ENCODE measurements at places on chromosomes 16 and 17.

DNA sequence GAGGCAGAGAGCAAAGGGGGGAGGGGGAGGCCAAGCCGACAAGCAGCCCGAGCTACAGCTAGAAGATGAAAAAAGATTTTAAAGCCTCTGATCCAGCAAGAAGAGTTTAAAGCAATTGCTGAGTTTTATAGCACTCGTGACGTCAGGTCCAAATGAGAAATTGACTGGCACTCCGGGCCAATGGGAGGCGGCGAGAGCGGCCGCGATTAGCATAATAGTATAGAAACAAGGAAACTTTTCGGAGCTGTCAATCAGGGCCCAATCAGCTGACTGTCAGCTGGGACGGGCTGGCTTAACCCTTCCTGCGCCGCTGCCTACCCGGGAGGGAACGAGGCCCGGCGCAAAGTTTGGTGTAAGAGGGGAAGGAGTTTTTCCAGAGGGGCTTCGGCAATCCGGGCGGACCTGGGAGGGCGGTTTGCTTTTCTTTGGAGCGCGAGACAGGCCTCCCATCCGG lies at the start of gene MAF:
Gene MAF (minus strand): TSS at position 100 of the 454 bp plus-strand sequence. CDS start 835 bp downstream, outside the sequence.
- peak within 1 kb of the TSS; percentile 97 for H3K27ac ChIP-seq
- H3K4me1 ChIP-seq = peaks cover 34% of the 10 kb centered on the region
- H3K36me3 ChIP-seq = peaks cover 16% of the 10 kb centered on the region
- peaks cover 4% of the 10 kb centered on the region for H3K27me3 ChIP-seq
- H3K4me3 ChIP-seq = peak within 1 kb of the TSS; percentile 88
- DNase-seq = peak; percentile 97

DNA sequence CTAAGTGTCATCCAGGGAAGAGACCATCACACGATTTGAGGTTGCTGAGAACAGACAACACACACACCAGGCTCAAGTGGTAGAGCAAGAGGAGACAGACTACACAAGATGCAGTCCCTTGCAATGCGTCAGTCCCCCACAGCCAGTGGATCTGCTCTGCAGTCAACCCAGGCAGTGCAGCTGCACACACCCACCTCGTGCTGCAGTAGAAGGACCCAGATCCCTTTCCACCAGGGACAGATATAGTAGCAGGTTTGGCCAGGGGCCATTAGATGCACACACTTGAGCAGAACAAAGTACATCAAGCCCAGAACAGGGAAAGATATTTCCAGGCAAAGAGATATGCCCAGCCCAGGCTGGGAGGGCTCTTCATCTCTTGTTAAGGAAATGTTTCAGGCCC lies 112.9 kb downstream of the GRIN2A start:
- no peak for DNase-seq
- H3K36me3 ChIP-seq = no peaks in the 10 kb centered on the region
- H3K27ac ChIP-seq = no peak overlapping the region
- no peaks in the 10 kb centered on the region for H3K4me1 ChIP-seq

DNA sequence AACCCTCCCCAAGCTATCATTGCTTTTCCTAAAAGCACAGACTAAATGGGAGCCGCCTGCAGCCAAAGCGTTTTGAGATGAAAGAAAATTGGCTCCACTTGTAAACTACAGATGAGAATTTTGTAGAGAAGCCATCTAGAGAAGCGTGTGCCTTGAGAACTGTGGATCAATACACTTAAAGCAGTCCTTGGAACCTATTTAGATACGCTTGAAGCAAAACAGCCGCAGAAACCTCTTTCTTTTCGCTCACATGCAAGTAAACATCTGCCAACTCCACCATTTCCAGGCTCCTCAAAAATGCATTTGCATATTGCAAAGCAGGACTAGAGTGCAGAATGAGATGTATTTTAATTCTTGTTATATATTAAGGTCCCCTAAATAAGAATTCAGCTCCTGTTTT lies 13.1 kb downstream of the KIAA0513 start:
- no peak overlapping the region for H3K27ac ChIP-seq
- no peak overlapping the region for H3K4me3 ChIP-seq
- no peak for DNase-seq
- H3K4me1 ChIP-seq = no peaks in the 10 kb centered on the region
- no peaks in the 10 kb centered on the region for H3K27me3 ChIP-seq

DNA sequence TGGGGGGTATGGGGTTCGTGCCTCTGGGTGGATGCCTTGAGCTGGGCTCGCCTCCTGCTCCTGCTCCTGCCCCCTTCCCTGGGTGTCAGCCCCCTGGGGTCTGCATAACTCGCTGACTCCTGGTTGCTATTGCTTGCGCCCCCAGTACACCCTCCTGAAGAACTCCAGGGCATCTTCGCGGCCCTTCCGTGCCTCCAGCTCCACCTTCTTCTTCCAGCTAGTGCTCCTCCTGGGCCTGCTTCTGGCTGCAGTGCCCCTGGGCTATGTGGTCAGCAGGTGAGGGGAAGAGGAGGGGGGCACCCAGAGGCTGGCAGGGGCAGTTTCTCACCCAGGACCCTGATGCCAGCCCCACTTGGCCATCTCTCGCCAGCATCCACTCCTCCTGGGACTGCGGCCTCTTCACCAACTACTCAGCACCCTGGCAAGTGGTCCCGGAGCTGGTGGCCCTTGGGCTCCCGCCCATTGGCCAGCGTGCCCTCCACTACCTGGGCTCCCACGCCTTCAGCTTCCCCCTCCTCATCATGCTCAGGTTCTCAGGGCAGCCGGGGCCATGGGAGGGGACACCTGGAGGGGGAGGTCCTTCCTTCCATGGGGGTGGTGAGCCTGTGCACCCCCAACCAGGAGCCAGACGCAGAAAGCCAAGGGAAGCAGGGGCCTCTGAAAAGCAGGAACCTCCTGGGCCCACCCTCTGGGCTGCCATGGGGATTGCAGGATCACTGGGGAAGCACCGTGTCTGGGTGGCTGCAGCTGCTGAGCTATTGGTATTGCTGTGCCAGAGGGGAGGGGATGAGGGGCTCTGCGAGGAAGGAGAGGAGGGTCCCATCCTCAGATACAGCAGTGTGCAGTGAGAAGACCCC lies 7.8 kb upstream of the C17orf99 start:
- H3K27me3 ChIP-seq = no peaks in the 10 kb centered on the region
- H3K4me1 ChIP-seq = peaks cover 68% of the 10 kb centered on the region
- peak overlapping the region; percentile 79 for H3K27ac ChIP-seq
- peaks cover 56% of the 10 kb centered on the region for H3K36me3 ChIP-seq
- no peak for DNase-seq
- no peak overlapping the region for H3K4me3 ChIP-seq

DNA sequence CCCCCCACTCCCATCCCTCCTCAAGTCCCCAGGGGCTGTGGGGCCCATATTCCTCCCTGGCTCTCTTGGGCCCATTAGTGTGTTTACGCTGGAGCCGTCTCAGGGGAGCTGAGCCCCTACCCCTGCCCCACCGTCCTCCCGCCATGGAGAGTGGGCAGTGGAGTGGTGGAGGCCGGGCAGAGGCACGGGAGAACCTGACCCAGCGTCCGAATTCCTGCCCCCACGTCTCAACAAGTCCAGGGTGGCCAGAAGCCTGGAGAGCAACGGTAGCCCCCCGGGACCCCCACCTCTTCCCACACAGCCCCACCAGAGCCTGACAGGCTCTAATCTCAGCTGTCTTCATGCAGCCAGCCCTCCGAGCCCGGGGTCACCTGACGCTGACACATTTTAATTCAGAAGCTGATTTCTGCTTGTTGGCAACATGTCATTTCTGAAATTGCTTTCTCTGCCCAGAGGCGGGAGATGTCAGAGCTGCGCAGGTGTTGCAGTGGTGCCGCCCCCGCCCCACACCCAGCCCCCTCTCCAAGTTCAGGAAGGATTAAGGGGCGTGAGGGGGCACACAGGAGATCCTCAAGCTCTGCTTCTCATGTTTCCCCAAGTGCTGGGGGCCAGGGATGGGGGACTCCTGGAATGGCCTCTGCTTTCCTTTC lies 32.6 kb downstream of the WNT9B start:
- peaks cover 3% of the 10 kb centered on the region for H3K27me3 ChIP-seq
- no peaks in the 10 kb centered on the region for H3K4me1 ChIP-seq
- no peak overlapping the region for H3K4me3 ChIP-seq
- H3K36me3 ChIP-seq = no peaks in the 10 kb centered on the region

- no peaks in the 10 kb centered on the region for H3K36me3 ChIP-seq
- no peaks in the 10 kb centered on the region for H3K27me3 ChIP-seq
- H3K4me1 ChIP-seq = no peaks in the 10 kb centered on the region
- no peak overlapping the region for H3K4me3 ChIP-seq
- H3K27ac ChIP-seq = no peak overlapping the region
- DNase-seq = no peak
Measured at GRCh38 chr16:74019612-74020011, 277.0 kb upstream of the PSMD7 start.

DNA sequence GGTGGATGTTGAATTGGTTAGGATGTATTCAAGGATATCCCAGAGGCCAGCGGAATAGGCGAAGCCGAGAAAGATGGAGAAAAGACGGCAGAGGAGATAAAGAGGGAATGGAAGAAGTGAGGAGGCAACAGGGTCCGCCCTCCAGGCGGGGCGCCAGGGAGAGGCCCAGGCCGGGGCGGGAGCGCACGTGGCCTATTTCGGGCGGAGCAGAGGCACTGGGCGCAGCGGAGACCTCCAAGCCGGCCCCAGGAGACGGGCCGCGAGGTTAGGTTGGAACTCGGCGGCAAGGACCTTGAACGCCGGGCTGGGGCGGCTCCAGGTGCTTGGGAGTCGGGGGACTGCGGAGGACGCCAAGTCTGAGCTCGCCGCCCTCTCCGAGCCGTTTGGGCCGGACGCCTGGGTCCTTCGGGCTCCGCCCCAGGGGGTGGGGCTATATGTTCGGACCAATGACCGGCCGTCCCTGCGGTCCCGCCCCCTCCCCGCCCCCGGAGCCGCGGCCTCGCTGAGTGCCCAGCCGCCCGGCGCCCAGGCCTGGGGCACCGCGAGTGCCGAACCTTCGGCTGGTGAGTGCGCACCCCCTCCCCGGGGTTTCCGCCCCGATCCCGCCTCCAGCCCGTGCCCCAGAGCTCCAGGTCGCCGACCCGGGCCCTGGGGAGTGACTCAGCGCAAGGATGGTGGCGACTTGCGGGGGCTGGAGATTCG lies at the start of gene ZNF771:
Gene ZNF771 (plus strand): TSS at position 505 of the 702 bp plus-strand sequence. CDS start 448 bp downstream, outside the sequence.
- DNase-seq = peak; percentile 94
- H3K4me1 ChIP-seq = peaks cover 31% of the 10 kb centered on the region
- H3K4me3 ChIP-seq = peak within 1 kb of the TSS; percentile 79
- peaks cover 10% of the 10 kb centered on the region for H3K27me3 ChIP-seq
- peak within 1 kb of the TSS; percentile 82 for H3K27ac ChIP-seq

- peaks cover 34% of the 10 kb centered on the region for H3K27me3 ChIP-seq
- no peak overlapping the region for H3K27ac ChIP-seq
- H3K4me1 ChIP-seq = no peaks in the 10 kb centered on the region
- DNase-seq = no peak
Measured at GRCh38 chr17:31629696-31630470, 229.2 kb downstream of the COPRS start.

GRCh38 chr17:54124456-54124855 lies 301.7 kb downstream of the KIF2B start:
- H3K27me3 ChIP-seq = no peaks in the 10 kb centered on the region
- no peaks in the 10 kb centered on the region for H3K4me1 ChIP-seq
- no peak overlapping the region for H3K27ac ChIP-seq

DNA sequence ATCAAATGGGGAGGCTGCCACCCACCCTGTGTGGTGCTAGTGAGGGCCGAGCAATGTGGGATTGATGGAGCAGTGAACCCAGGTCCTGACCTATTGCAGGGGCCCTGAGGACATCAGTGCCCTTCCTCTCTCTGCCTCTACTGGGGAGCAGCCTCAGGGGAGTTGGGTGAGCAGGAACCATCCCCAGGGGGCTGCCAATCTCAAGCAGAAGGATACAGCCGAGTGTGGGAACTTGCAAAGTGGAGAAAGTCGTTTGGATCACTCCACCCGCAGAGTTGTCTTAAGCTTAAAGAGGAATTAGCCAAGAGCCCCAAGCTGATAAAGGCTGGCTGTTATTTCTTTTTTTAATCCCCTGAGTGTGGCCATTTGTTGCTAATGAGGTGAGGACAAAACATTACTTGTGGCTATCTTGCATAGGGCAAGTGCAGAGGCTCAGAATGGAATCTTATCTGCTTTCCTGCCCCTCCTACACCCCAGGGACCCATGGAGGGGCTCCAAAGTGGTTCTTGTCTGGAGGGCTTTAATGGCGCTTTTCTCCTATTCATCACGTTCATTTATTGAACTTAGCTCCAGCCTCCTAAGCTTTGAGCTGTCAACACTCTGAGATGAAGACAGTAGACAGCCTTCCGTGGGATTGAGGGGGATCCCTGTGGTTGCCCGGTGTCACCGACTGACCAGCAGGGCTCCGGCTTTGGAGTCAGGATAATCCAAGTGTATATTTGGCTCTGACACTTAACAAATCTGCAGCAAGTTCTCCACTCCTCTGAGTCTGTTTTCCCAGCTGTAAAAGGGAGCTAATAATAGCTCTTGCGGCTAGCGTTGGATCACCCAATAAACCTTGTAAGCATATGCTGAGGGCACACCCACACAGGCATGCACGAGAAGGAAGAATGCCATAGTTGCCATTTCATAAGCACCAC lies 45.1 kb downstream of the MYH11 start:
- H3K36me3 ChIP-seq = peaks cover 7% of the 10 kb centered on the region
- DNase-seq = no peak
- H3K4me3 ChIP-seq = no peak overlapping the region

DNA sequence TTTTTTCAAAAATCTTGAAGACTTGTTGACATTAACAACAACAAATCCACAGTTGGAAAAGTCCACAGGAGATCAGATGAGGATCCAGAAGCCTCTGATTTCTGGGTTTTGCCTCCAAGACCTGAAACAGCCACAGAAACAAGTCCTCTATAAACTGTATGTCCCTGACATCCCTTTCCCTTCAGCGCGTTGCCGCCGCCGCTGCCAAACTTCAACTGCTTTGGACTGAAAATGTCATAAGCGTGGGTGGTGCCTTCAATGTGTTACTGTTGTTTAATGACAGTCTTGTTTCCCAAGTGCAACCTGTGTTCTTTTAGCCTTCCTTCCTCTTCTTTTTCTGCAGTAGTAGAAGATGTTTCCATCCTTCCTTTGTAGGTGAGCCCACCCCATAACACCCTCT lies 334.9 kb downstream of the SHISA9 start:
- DNase-seq = no peak
- H3K27me3 ChIP-seq = no peaks in the 10 kb centered on the region
- no peak overlapping the region for H3K4me3 ChIP-seq
- no peak overlapping the region for H3K27ac ChIP-seq

- no peaks in the 10 kb centered on the region for H3K36me3 ChIP-seq
- peak overlapping the region; percentile 27 for H3K27ac ChIP-seq
- peaks cover 39% of the 10 kb centered on the region for H3K27me3 ChIP-seq
- H3K4me1 ChIP-seq = peaks cover 32% of the 10 kb centered on the region
Measured at GRCh38 chr16:57807968-57808528, 5.8 kb upstream of the KIFC3 start.

GRCh38 chr16:72743011-72743761 lies 304.7 kb downstream of the ZFHX3 start:
- no peak overlapping the region for H3K27ac ChIP-seq
- no peaks in the 10 kb centered on the region for H3K27me3 ChIP-seq
- H3K4me3 ChIP-seq = no peak overlapping the region
- peaks cover 1% of the 10 kb centered on the region for H3K4me1 ChIP-seq
